ENCODE measurements at places on chromosomes 7 and 10.

DNA sequence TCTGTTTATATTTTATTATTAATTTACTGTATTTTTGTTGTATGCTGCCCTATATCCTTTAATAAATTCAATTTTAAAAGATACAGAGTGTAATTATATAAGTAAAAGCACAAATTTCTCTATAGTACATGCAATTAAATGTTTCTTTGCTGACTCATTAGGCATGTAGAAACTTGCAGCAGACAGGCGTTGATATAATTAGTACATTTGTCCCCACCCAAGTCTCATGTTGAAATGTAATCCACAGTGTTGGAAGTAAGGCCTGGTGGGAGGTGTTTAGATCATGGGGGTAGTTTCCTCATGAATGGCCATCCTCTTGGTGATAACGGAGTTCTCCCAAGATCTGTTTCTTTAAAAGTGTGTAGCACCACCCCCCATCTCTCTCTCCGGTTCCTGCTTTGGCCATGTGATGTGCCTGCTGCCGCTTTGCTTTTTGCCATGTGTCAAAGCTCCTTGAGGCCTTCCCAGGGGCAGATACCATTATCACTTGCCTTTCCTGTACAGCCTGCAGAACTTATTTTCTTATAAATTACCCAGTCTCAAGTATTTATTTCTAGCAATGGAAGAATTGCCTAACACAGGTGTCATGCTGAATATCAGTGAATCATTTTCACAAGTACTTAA is 63.7 kb downstream of the TSPAN12 start:
- no peak for DNase-seq

GRCh38 chr10:12181065-12181775 is 14.5 kb downstream of the NUDT5 start:
- DNase-seq: no peak

- peak; percentile 68 for DNase-seq
Observed at GRCh38 chr7:158931804-158932298, 75.5 kb downstream of the DYNC2I1 start.

GRCh38 chr10:127142856-127143255 is 53.5 kb downstream of the INSYN2A start:
- no peak for DNase-seq

DNA sequence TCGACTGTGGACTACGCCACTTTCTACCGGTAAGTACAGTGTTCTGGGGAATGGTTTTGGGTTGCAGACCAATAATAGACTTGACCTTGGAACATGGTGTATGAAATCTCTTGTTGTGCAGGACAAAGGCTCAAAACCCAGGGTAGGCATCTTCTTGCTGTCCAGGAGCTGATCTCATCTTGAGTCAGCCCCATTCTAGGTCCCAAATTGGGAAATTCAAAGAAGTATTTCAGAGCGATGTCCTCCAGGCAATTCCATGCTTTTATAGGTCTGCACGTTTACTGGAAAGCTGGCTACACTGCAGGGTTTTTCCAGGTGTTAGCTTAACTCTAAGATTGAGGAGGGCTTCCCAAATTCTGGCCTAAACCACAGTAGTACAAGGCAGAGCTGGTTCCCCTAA is 180.7 kb downstream of the BMPER start:
- no peak for DNase-seq

DNA sequence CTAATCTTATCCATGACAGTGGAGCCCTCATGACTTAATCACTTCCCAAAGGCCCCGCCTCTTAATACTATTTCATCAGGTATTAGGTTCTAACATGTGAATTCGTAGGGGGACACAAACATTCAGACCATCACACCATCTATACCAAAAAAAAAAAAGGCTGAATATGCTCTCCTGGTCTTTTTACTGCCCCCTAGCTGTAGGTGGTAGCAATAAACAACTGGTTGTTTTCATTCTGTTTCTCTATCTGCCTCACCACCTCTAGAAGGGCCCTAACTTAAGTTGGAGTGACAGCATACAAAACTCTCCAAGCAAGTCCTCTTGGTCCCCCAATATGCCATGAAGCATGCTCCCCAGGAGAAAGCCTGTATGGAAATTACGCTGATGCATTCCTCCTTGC is 94.1 kb downstream of the GRM8 start:
- no peak for DNase-seq

- DNase-seq: peak; percentile 69
Observed at GRCh38 chr10:123134343-123134914, 1.3 kb upstream of the HMX3 start.

Measured in osteocyte (in vitro differentiated cells).